ENCODE measurements at places on chromosomes 2 and 18.
A peak's percentile ranks its signal among the peaks of the same experiment; 100 is the strongest.

GRCh38 chr2:111534910-111535352 lies 349.1 kb downstream of the ANAPC1 start:
- peak; percentile 38 for DNase-seq

DNA sequence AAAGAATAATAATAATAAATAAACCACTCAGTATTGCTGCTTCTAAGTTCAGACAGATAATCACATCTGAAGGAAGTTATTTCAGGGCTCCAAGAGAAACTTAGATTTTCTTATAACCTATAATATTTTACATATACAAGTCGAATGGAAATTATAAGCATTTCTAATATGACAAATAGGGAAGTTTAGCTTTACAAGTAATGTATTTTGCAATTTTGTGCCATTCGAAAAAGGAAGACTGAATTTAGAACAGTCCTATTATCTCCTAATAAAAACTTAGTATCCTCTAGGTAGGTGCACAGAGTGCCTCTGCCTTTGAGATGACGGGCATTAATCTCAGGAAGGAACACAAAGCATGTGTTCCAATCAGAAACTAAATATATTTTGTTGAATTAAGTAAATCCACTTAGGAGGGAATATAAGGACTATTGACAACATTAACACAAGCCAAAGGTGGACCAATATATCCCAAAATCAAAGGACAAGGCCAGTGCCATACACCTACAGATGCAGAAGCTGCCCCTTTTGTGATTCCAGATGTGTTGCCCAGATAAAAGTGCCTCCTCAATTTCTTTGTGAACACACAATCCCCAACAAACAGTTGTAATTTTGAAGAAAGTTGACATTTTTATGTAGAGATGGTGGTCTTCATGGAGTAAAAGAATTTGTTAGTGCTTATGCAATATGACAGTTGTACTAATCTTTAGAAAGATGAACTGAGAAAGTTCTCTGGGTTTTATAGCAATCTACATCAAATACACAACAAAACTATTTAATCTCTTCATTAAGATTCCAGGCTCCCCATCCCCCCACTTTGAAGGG lies 36.6 kb downstream of the PTCD3 start:
- DNase-seq, result no peak

GRCh38 chr2:72204156-72204785 lies 56.6 kb upstream of the CYP26B1 start:
- DNase-seq, result no peak

- no peak for DNase-seq
Measured at GRCh38 chr2:44628297-44628696, 266.6 kb downstream of the CAMKMT start.

GRCh38 chr2:162103443-162104009 lies 29.5 kb upstream of the DPP4 start:
- DNase-seq, result no peak

GRCh38 chr2:66813976-66814375 lies 379.1 kb downstream of the MEIS1 start:
- DNase-seq, result no peak

DNA sequence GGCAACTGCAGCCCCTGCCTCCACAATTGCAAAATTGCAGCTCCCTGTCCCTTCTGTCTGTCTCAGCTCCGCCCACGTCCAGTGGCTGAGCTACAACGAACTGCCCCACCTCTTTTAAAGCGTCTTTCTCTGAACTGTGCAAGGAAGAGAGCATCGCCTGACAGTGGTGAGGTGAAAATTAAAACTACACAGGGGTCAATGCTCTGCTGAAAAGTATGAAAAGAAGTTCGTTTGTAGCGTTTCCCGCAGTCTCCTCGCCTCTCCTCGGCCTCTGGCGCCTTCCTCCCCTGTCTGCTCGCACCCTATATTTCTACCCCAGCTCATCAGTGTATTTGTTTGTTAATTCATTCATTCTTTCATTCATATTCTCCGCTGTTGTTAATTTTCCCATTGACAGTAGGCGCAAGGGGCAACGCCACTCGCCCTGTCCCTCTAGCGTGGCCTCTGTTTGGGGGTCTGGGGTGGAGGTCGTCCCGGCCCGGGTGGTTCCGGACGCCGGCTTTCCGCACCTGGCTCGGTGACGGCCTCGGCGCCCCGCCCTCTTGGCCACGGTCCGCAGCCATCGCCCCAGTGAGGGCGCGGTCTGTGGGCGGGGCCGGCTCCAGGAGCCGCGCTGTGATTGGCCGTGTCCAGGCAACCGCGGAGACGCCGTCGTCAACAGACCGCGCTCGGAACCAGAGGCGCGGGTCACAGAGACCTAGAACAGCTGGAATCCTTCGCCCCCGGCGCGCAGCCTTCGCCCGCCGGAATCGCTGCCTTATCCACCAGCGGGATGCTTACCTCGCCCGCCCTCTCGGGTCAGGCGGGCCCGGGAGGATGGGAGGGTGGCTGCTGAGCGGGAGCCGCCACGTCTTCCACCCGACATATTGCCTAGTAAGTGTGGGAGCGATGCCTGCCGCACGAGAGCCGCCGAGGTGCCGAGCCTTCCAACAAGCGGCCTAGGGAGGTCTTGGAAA lies at the start of gene VWA3B:
Gene VWA3B (plus strand): TSS at position 677 of the 956 bp plus-strand sequence. CDS start 5,926 bp downstream, outside the sequence.
- peak; percentile 22 for DNase-seq

DNA sequence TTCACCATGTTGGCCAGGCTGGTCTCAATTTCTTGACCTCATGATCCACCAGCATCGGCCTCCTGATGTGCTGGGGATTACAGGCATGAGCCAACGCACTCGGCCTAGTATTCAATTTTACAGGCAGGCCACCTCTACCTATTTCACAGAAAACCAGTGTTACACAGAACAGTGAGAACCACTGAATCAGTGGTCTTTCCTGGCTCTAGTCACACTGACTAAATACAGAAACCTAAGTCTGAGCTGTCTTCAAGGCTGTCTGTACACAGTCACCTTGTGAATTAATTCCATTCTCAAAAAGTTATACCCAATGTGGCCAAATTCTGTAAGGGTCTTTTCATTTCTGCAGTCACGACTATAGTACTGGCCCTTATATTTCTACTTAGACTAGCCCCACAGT lies 3.5 kb downstream of the RNF149 start:
- DNase-seq, result no peak

DNA sequence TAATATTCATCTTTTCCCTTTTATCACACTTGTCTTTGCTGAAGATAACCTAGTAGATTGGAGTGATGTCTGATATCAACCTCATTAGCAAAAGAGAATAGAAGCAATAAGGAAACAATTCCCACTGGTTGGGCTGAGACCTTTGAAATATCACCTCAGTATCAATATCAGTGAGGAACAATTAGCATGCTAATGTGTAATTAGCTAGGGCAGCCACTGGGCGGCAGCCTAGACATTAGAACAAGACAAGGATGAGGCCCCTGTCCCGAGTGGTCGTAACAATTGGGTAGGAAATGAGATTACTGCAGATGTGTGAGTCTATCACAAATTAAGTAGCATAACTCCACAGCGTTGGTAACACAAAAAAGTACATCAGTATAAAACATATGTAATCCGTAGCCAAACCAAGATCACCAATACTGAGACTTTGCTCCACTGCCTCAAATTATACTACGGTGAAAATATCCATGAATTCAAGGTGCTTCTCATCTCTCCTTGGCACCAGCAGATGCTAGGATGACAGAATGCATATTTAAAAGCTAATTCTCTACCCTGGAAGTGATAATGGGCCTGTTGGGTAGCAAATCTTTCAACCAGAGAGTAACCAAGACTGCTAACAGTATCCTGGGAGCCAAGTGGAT lies 99.1 kb downstream of the ALPK2 start:
- DNase-seq, result peak; percentile 76

GRCh38 chr2:182031956-182032355 lies 46.3 kb downstream of the PPP1R1C start:
- DNase-seq, result no peak

DNA sequence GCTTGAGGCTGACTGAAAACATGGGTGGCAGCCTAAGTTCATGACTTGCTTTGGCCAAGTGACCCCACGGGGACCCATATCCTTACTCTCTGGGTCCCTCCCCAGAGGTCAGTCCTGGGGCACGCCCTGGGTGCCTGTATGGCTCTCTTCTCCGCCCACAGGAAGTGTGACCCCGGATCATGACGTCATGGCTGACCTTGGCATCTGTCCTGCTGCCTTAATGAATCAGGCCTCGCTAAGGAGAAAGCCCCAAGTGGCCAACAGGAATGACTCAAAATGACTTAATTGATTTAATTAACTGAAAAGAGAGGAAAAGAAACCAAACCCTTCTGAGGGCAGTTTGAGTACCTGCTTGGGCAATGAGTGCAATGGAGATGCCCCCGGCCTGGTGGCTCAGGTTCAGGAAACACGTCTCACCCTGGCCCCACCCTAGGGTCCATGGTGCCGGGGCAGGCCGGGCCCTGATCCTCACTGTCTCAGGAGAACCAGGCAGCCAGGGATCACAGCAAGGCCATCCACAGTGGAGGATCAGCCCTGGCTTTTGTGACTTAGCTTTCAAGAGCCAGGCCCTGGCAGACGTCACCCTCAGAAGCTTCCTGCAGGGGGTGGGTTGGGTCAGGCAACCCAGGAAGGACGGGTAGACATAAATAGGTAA lies 112.0 kb downstream of the CYP26B1 start:
- no peak for DNase-seq

Measured in CD4-positive, alpha-beta T cell treated with Interleukin-10 for 1 hour (primary cell).